ENCODE measurements at places on chromosomes 12 and 14.

DNA sequence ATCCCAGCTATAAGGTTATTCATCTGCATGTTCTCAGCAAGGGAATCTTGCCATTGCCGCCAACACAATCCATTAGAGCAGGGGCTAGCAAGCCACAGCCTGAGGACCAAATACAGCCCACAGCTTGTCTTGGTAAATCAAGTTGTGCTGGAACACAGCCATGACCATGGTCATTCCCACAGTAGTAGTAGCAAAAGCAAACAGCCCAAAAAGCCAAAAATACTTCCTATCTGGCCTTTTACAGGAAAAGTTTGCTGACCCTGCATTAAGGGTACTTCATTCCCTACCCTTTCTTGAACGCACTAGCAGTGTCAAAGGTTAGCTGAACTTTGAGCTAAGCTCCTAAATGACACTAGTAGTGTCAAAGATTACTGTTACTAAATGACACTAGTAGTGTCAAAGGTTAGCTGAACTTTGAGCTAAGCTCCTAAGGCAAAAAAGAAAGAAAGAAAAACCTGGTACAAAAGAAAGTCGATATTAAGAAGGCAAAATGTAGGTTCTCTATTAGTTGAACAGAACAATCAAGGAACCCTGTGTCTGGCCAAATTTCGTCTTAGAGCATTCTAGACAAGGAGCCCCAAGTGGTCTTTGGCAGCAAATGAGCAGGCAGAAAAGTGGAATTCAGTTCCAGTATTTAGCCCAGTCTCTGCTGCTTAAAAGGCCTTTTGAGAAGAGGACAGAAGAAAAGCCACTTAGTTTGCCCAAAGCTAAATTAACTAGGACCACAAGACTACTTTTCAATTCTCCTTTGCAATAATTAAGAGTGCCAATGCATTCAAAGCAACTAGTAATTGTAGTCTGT is 67.7 kb downstream of the NT5DC3 start:
- DNase-seq: no peak

- no peak for DNase-seq
Measured at GRCh38 chr12:129657179-129657578, 246.6 kb downstream of the TMEM132D start.

DNA sequence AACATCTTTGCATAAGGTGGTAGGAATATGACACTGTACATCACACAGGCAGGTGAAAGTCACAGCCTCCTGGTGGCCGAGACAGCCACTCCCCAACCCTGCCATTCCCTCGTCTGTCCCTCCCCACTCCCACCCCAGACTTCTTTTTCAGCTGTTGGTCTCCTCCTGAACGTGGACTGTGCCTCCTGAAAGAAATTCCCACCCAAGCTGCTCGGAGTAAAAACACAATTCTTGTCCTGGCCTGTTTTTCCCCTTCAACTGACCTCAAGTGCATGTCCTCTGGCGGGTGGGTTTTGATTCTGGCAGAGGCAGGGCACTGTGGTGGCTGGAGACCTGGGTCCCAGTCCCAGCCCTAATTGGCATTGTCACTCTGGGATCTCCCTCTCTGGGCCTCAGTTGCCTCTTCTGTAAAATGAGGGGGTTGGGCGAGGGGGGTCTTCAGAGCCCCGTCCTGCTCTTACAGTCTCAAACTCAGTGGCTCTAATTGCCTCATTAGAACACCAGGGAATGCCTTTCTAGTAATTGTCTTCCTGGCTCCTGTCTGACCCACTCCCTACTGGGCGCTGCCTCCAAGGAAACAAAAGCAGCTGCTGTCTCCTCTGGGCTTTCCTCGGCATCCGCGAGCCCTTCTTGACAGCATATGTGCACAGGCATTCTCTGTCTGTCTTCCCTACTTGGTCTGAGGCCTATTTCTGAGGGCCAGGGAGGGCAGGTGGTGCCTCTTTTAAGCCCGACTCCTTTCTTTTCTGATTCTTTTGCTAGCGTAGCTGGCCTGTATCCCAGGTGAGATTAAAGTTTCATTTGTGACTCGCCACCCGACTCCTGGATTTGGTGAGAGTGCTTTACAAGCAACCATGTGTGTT is 186.6 kb upstream of the RMST start:
- DNase-seq: no peak

- no peak for DNase-seq
Measured at GRCh38 chr14:28247491-28247890, 519.1 kb upstream of the FOXG1 start.

- DNase-seq: no peak
Measured at GRCh38 chr14:65482757-65483438, 70.4 kb downstream of the FUT8 start.

GRCh38 chr14:100067971-100068959 is 3.0 kb downstream of the EVL start:
- DNase-seq: peak; percentile 92

DNA sequence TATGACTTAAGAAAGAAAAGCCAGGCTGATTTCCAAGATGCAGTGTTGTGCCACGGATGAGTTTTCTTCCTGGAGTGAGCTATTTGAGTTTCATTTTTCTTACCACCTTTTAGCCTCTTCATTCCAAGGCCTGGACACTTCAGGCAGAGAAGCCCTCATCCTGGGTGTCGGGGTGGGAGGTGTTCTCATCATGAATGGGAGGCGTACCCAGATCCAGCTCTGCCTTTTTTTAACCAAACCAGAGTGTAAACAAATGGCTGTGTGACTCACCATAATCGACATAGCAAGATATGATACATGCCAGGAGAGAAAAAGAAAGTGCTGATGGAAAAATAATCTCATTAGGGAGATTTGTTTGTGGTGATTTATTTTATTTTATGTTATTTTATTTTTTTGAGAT is 79.9 kb downstream of the ARF6 start:
- DNase-seq: no peak

- no peak for DNase-seq
Measured at GRCh38 chr12:26614011-26614616, 218.9 kb downstream of the ITPR2 start.

- no peak for DNase-seq
Measured at GRCh38 chr14:35257809-35258208, 34.4 kb upstream of the PSMA6 start.

DNA sequence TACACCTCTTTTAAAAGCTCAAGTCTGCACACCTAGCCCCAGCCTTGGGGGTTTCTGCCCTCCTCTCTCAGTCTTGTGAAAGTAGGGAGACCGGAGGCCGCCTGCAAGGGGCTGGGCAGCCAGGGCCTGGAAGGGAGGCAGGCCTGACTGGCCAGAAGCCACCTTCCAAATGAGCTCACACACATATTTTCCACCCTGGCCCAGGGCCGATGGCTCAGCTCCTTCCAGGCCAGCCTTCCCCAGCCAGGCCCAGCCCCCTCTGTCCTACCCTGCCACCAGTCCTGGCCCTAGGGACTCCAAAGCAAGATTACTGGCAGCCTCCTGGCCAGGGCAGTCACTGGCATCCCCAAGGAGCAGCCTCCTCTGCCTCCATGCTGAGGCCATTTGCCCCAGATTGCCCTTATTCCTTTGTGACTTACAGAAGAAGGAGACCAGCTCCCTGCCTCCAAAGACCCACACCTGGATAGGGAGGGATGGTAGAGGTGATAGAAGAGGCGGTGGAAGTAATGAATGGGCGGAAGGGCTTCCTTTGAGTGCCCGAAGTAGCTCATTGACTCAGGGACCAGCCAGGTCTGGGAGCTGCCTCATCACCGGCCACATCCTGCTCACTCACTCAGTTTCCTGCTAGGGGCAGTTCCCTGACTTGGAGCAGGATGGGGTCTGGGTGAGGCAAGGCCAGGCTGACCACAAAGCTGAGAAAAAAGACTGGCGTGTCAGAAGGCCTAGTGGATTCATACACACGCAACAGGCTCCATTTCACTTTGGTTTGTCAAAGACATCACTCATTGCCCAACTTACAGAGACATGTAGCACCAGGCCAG is 14.8 kb downstream of the MMP14 start:
- DNase-seq: no peak
